ENCODE measurements at places on chromosomes 11 and 22.

- DNase-seq, result no peak
These were observed 39.8 kb upstream of the POGLUT3 start for GRCh38 chr11:108538022-108538424.

GRCh38 chr22:38424525-38425080 is 30.4 kb downstream of the KCNJ4 start:
- DNase-seq, result no peak

DNA sequence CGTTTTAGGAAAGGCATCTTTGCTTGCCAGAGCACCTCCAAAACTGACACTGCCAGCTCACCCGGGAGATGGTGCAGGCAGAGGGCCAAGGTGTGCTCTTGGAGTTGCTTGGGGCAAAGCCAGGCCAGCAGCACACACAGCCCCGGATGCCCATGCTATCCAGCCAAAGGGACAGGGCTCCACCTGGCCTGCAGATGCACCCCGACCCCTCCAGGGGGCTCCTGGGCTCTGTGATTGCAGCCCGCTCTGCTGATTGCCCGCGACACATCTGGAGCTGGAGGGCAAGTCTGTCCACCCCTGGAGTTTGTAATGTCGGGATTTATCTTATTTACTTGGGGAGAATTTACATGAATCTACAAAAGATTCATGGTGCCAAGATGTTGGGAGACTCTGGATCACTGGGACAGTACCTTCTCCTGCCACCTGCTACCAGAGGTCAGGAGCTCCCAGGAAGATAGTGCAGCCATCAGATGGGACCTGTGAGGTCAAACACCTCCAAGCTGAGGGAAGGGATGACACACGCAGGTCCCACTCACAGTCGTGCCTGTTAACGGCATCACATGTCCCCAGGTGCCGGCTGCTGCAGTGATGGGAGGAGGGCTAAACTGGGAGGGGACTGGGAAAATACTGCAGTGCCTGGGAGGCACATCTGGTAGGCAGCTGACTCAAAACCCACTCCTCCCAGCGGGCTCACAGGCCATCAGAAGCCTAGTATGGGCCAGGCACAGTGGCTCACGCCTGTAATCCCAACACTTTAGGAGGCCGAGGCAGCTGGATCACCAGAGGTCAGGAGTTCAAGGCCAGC is 17.2 kb downstream of the CBX7 start:
- DNase-seq, result peak; percentile 49

GRCh38 chr11:105156720-105157119 is 17.2 kb upstream of the CARD18 start:
- no peak for DNase-seq

DNA sequence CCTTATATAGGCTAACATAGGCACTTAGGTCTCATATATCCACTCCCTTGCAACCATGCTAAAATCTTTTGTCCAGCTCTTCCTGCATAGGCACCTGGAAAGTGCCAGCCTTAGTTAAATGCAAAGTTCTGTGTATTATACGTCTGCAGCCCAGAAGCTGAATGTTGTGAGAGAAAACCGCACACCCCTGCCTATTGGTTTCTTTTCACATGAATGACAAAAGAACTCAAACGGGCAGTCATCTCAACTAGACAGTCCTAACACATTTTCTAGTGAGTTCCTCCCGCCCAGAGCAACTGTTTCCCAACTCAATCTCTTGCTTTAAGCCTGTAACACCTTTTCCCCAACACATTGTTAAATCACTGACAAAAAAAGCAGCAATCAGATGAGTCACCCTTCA is 69.4 kb upstream of the SC5D start:
- DNase-seq, result no peak

GRCh38 chr22:45291931-45292290 is 7.2 kb downstream of the UPK3A start:
- DNase-seq, result no peak

DNA sequence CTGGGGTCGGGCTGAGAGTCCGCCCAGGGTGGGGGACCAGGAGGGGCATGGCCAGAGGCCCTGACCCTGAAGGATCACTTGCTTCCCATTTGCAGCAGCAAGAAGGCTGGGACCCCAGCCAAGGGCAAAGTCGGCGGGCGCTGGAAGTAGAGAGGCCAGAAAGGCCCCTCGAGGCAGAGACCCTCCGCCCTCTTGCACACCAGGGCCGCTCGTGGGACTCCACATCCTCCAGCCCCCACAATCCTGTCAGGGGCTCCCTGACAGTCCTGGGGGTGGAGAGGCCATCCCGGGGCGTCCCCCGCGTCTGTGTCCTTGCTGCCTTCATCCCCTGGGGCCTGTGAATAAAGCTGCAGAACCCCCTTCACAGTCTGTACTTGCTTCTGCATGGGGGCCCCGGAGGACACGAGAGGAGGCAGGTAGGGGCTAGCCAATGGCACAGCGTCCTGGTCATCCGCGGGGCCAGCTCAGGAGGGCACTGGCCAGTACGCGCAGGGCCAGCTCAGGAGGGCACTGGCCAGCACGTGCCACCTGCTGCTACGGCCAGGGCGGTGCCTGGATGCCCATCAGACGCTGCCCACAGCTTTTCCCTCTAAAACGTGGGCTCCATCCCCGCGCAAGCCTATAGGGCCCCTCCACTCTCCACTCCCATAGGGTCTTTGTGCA is 8.7 kb upstream of the MRPL23 start:
- no peak for DNase-seq

DNA sequence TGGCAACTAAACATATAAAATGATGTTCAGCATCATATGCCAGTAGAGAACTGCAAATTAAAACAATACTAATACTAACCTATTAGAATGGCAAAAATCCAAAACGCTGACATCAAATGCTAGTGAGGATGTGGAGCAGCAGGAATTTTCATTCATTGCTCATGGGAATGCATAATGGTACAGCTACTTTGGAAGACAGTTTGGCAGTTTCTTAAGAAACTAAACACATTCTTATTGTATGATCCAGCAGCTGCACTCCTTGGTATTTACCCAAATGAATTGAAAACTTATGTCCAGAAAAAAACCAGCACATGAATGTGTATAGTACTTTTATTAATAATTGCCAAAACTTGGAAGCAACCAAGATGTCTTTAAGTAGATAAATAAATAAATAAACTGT is 258.0 kb downstream of the TENM4 start:
- DNase-seq, result peak; percentile 74

DNA sequence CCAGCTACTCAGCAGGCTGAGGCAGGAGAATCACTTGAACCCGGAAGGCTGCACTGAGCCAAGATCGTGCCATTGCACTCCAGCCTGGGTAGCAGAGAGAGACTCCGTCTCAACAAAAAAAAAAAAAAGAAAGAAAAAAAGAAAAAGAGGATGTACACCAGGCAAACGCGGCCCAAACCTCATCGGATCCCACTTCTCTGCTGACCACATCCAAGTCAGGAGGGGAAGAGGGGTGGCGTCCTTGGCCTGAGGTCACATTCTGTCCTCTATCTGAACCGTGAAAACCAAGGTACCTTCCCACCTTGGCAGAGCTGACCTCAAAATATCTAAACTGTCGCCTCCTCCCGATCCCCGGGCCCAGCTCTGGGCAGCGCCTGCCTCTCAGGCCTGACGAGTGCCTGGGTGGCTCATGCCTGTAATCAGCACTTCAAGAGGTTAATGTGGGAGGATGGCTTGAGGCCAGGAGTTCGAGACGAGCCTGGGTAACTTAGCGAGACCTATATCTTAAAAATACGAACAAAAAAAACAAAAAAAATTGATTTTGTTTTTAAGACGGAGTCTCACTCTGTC is 25.1 kb downstream of the RGL4 start:
- no peak for DNase-seq

GRCh38 chr22:33000342-33001280 is 57.6 kb downstream of the SYN3 start:
- peak; percentile 82 for DNase-seq

DNA sequence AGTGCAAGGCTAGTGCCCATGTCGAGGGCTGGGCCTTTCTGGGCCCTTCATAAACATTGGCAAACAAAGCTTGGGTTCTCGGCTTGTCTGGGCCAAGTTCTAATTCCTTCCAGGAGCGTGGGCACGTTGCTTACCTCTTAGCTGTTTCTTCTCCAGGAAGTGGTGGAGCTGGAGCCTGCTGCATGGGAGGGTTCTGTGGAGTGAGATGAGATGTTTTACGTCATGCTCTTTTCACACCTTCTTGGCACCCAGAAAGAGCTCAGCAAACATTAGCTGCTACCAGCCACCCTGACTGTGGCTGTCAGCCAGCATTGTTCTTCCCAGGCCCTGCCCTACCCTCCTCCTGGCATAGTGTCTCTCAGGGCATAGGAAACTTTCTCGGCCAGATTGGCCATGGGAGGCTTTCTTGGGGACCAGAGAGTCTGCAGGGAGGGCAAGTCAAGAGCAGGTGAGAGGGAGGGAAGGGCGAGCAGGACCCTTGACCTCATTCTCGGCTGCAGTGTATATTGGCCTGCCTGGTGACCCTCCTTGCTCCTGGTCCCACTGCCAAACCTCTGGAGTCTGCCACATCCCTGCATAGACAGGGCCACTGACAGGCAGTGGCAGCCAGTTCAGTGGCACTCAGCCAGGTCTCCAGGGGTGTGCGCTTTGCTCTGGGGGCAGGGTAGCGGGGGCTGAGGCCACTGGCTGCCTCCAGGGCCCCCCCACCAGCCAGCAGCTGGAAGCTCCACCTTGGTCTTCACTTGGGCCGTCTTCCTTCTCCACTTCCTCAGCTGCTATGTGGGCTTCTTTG is 98.8 kb downstream of the BCR start:
- no peak for DNase-seq

- no peak for DNase-seq
These were observed 728.0 kb upstream of the TENM4 start for GRCh38 chr11:80168796-80169195.

DNA sequence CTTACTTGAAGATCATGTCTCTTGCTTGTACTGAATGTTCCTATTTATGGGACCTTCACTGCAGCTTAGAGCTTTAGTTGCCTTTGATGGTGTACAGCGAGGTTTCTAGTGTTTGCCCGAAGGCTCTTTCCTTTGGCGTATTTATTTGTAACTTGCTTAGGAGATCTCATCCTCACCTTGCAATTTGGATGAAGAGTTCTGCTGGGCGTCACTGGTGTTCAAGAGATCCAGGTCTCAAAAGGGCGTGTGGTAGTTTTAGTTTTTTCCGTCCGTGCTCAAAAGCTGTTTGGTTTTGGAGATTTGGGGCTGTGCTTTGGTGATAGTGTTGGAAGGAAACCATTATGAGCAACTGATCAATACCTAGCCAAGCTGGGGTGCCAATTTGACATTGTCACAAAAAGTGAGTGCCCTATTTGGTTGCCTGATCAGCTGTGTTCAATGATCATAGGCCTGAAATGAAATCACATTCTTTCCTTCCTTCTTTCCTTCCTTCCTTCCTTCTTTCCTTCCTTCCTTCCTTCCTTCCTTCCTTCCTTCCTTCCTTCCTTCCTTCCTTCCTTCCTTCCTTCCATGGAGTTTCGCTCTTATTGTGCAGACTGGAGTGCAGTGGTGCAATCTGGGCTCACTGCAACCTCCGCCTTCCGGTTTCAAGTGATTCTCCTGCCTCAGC is 69.7 kb upstream of the GRAMD1B start:
- no peak for DNase-seq

- DNase-seq, result peak; percentile 96
These were observed 78.7 kb upstream of the PPARA start for GRCh38 chr22:46071451-46072109.

DNA sequence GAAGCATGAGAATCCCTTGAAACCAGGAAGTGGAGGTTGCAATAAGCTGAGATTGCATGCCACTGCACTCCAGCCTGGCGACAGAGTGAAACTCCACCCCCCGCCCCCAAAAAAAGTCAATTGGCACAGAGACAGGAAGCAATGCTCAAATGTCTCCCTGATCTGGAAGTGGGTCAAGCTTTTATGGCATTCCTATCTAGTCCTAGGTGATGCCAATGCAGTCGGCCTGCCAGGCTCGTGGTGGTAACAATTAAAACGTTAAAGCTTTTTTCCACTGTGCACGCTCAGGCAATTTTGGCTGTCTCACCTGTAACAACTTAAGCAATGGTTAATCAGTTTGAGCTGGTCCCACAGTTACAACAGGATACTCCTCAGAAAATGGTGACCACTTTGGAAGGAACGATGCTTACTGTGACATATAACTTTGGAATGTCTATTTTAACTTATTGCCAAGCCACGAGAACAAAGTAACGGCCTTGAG is 18.9 kb upstream of the PISD start:
- peak; percentile 79 for DNase-seq

GRCh38 chr11:72831521-72832300 is 17.5 kb downstream of the ATG16L2 start:
- DNase-seq, result peak; percentile 90

- DNase-seq, result no peak
These were observed 40.5 kb downstream of the DUSP8 start for GRCh38 chr11:1531449-1532013.

DNA sequence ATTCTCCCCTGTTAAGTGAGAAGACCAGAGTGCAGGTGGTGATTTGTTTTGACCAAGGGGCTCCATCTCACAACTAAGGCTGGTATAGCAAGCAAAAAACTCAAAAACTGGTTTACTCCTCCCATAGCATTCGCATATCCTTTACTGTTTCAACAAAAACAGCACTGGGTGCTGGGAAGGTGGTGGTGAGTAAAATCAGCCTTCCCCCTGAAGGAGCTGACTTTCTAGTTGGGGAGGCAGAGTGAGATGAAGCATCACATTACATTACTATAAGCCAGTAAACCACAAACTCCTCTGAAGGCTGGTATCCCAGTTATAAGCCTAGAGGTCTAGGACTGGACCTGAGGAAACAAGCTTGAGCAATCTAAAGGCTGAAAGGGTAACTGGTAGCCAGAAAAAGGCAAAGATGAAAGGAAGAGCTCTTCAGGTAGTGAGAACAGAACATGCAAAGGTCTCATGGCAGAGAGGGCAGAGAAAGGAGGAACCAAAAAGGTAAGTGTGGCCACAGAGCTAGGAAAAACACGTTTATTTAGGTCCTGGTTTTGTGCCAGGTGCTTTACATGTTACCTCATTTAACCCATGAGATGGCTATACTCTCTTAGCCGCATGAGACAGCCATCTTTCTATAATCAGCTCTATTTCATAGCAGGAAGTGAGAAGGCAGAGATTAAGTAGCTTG is 22.3 kb downstream of the TMEM123 start:
- DNase-seq, result peak; percentile 30

DNA sequence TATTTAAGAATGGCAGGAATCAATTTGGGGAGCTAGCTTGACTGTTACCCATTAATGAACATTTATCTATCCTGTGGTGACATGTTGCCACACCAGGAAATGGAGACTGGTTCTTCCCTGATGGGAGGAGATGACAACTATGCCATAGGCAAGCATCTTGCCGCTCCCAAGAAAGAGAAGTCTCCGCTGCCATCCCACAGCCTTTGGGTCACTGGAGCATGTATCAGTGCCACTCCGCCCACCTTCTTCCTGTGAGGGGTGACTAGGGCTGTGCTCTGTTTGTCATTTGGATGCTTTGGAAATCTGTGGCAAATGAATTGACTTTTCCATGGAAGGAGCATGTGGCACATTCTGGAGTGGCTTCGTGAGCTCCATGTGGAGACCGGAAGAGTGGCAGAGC is 6.5 kb downstream of the STIP1 start:
- no peak for DNase-seq

DNA sequence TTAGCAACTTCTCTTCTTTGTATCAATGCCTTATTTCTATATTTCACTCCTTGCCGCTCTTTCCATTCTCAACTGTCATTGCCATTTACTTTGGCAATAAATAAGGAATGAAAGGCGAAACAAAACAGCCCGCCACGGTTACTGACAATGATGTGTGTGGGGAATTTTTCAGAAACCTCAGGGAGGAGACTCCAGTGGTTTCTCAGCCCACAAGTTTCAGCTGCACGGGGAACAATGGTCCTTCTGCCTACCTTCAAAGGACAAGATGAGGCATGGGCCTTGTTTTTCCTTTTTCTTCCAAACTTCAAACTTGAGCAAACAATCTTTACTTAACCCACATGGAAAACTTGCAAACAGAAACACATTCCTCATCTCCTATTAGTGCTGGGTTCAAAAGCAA is 409.4 kb downstream of the METTL15 start:
- DNase-seq, result no peak

- DNase-seq, result no peak
These were observed 6.4 kb downstream of the MS4A15 start for GRCh38 chr11:60762851-60763691.

Measured in adipocyte (in vitro differentiated cells).